Adrenal gland (tissue), 19 donors: ENCODE measurements at places on chromosomes 7 and 10.

GRCh38 chr7:23175938-23176337 lies 5.9 kb upstream of the NUP42 start:
- DNase-seq: no peak

- DNase-seq: no peak
These were observed 13.4 kb downstream of the SHH start for GRCh38 chr7:155798673-155799439.

GRCh38 chr7:31545549-31545948 lies 31.7 kb downstream of the ITPRID1 start:
- DNase-seq: no peak

GRCh38 chr7:27387864-27388263 lies 145.3 kb downstream of the EVX1 start:
- no peak for DNase-seq

DNA sequence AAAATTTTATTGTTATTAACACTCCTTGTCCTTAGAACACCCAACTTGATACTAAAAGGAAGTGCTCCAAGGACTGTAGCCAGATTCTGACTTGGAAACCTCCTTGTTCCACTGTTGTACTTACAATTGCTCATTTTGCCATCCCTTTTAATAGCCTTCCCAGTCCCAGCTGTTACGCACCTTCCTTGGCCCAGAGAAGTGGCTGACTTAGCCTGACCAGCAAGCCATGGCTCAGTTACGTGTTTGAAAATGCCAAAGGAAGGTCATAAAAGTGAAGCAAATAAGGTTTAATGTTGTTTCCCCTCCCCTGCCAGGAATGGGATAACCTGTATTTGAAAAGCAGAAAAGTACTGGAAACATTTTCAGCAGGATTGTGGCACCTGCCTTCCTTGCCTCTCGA lies 3.7 kb upstream of the ANKRD1 start:
- no peak for DNase-seq

DNA sequence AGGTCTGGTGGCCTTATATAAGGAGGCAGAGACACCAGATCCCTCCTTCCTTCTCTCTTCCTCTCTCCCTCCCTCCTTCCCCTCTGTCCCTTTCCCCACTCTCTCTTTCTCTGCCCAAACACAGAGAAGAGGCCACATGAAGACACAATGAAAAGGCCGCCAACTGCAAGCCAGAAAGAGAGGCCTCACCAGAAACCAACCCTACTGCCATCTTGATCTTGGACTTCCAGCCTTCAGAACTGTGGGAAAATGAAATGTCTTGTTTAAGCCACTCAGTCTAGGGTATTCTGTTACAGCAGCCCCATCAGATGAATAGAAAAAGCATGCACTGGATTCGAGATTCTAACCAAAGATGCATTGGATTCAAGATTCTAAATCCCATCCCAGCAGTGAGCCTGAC lies 168.1 kb downstream of the FAM107B start:
- no peak for DNase-seq

GRCh38 chr7:27603813-27604212 lies 58.9 kb downstream of the HIBADH start:
- DNase-seq: no peak
